ENCODE measurements at places on chromosomes 6 and 20. TPM values are rescaled to one million over a fixed set of nuclear protein-coding genes. Genes with fewer than 3 reads are reported as not detected.

DNA sequence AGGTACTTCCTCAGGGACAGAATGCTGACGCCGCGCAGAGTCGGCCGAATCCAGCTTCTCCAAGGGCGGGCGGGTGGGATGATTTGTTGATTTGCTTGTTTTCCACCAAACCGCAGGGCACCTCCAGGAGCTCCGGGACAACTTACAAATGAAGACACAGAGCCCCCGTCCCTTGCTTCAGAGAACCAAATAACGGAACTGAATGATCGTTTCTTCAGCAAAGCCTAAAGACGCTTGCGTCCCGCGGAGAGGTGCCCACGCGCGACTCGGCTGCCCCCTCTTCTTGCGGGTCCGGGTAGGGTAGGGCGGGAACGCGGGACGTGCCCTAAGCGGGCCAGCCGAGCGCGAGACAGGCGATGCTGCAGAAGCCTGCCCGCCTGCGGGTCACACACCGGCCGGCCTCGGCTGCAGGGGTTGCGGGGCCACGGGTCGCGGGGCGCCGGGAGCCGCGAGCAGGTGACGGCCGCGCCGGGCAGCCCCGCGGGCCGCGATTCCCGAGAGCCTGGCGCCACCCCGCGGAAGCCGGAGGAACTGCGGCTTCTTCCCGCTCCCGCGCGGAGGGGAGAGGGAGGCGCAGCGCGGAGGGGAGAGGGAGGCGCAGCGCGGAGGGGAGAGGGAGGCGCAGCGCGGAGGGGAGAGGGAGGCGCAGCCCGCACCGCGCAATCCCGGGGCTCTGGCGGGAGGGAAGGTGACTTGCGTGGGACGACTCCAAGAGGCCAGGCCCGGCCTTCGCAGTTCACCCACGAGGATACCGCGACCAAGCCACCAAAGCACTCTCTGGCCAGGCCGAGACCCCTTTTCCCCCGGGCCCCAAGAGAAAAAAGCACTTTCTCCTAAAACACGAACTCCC lies 7.7 kb upstream of the FOXF2 start:
- no peak overlapping the region for H3K4me3 ChIP-seq
- peaks cover 31% of the 10 kb centered on the region for H3K4me1 ChIP-seq
- no peak overlapping the region for H3K27ac ChIP-seq
- H3K36me3 ChIP-seq, result no peaks in the 10 kb centered on the region

- no peaks in the 10 kb centered on the region for H3K4me1 ChIP-seq
- H3K27ac ChIP-seq, result no peak overlapping the region
- DNase-seq, result no peak
Measured at GRCh38 chr6:23269436-23269835, 700.1 kb downstream of the HDGFL1 start.

DNA sequence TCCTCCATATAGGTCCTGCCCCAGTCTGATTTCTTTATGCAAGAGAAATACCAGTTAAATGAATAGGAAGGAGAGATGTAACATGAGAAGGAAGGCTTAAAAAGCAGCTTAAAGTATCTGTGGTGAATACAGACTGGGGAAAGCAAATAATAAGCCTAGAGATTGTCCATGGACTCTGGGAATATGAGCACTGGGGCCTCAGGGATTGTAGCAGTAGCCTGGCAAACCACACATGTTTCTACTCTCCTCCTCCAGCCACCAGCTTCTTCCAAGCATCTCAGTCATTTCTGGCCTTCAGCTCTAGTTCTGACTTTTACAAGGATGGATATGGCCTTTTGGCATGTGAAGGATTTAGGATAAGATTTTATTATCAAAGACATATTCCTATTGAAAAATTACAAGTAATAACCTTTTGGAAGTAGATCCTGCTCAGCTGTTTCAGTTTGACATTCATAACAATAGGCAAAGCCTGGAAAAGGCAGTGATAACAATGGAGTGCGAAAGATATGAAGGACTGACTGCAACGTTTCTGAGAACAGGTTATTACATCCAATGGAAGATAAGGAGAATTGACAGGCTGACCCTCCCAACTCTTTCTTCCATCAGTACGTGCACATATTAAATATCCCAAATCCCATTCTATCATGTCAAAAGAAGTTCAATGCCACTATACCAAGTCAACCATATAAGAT lies 41.6 kb downstream of the CYP39A1 start:
- no peak overlapping the region for H3K4me3 ChIP-seq
- peaks cover 4% of the 10 kb centered on the region for H3K4me1 ChIP-seq
- no peaks in the 10 kb centered on the region for H3K36me3 ChIP-seq
- no peaks in the 10 kb centered on the region for H3K27me3 ChIP-seq

- peak overlapping the region; percentile 18 for H3K27ac ChIP-seq
- DNase-seq, result peak; percentile 32
- H3K4me1 ChIP-seq, result peaks cover 14% of the 10 kb centered on the region
- H3K36me3 ChIP-seq, result no peaks in the 10 kb centered on the region
Measured at GRCh38 chr20:5077761-5078387, 41.9 kb downstream of the PCNA start.

Gene ARHGAP40
- 0.57 TPM for polyA plus RNA-seq

GRCh38 chr6:39520411-39520810 lies 197.9 kb upstream of the KCNK16 start:
- no peak overlapping the region for H3K4me3 ChIP-seq
- no peak overlapping the region for H3K27ac ChIP-seq
- no peaks in the 10 kb centered on the region for H3K36me3 ChIP-seq
- peak; percentile 79 for DNase-seq
- H3K27me3 ChIP-seq, result no peaks in the 10 kb centered on the region

DNA sequence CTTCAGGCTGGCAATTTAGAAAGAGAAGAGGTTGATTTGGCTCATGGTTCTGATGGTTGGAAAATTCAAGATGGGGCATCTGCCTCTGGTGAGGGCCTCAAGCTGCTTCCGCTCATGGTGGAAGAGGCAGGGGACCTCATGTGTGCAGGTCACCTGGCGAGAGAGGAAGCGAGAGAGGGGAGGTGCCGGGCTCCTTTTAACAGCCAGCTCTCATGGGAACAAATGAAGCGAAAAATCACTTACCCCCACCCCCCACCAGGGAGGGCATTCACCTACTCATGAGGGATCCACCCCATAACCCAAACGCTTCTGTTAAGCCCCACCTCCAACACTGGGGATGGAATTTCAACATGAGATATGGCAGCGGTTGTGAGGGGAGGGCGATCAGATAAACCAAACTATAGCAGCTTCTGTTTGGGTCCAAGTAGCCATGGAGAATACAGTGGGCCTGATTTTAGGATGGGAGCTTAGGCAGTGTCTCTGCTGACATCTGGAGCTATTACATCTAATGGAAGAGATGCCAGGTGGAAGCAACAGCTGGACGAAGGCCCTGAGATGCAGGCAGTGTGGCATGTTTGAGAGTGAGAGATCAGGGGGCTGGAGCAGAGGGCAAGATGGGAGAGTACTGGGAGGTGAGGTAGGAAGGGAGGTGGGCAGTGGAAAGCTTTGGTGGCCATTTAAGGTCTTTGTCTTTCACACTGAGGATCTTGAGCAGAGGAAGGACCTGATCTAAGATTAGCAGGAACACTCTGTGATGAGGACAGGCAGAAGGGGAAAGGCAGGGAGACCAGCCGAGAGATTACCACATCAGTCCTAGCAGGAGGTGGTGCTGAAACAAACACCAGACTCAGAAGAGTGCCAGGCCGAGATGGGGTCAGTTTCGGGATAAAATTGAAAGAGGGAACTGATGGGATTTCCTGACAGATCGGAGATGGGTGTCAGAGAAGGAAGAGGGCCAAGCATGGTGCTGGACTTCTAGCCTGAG lies 161.8 kb downstream of the NFATC2 start:
- no peak overlapping the region for H3K4me3 ChIP-seq
- H3K27me3 ChIP-seq, result no peaks in the 10 kb centered on the region
- H3K4me1 ChIP-seq, result no peaks in the 10 kb centered on the region
- H3K27ac ChIP-seq, result no peak overlapping the region
- no peaks in the 10 kb centered on the region for H3K36me3 ChIP-seq
- DNase-seq, result no peak

- H3K27me3 ChIP-seq, result no peaks in the 10 kb centered on the region
- H3K4me3 ChIP-seq, result no peak overlapping the region
- H3K27ac ChIP-seq, result no peak overlapping the region
- H3K36me3 ChIP-seq, result peaks cover 10% of the 10 kb centered on the region
Measured at GRCh38 chr6:136148051-136148450, 102.1 kb downstream of the MTFR2 start.
